ENCODE measurements at places on chromosomes 6 and 20.

- no peak for DNase-seq
Observed at GRCh38 chr6:110597761-110598160, 121.3 kb upstream of the SLC22A16 start.

GRCh38 chr6:92779746-92780145 lies 639.6 kb downstream of the EPHA7 start:
- no peak for DNase-seq

DNA sequence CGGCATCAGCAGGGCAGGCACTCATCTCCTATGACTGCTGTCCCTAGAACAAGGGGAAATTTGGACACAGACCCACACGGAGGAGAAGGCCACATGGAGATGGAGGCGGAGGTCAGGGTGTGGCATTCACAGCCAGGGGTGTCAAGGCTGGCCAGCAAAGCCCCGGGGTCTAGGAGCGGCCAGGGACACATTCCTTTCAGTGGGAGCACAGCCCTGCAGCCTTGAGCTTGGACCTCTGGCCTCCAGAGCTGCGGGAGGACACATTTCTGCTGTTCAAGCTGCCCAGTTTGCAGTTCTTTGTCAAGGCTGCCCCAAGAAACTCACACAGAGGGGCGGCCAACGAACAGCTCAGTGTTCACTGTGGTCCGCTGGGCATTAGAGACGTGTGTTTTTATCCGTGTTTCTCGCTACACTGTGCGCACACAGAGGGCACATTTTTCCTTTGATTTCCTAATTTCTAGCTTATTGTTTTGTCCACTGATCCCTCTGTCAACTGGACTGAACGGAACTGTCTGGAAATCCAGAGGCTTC lies 93.4 kb upstream of the MPC1 start:
- no peak for DNase-seq

DNA sequence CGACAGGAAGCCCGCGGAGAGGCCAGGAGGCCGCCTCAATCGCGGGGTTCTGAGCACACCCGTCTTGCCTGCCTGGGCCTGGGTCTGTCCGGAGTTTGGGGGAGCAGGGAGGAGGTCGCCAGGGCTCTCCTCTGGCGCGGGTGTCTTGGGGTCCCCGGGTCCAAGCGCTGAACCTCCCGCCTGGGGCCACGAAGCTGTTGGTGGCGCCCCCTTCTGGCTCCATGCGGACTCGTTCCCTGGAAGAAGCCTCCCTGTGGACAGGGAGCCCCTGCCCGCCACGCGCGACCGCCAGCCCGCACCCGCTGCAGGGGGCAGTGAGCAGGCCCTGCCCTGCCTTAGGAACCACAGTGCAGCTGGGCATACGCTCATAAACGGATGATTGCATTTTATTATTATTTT lies 44.7 kb downstream of the MCUR1 start:
- DNase-seq = no peak

DNA sequence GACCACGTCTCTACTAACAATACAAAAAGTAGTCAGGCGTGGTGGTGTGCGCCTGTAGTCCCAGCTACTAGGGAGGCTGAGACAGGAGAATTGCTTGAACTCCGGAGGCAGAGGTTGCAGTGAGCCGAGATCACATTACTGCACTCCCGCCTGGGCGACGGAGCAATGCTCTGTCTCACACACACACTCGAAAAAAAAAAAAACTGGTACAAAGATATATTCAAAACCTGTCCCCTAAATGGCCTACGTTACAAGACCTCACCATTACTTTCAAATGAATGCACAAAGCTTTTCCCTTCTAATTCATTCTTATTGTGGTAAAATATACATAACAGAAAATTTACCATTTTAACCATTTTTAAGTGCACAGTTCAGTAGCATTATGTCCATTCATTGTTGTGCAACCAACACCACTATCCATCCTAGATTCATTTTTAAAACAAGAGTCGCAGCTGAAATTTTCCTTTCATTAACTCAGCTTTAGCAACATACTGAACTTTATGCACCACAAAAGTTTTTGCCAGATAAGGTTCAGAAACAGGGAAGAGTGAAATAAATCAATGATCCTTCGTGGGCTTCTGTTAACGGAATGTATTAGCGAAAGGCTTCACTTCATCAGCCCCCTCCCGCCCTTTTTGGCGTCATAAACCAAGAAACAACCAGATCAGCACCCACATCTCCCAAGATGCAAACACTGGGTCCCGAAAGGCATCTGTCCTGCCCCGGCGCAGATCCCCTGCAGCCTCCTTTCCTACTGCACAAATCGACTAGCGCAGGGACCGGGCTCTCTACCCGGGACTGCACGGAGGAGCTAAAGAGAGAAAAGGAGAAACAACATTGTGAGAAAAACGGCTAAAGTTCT lies 825 bp upstream of the FAM135A start:
- no peak for DNase-seq

GRCh38 chr6:147227770-147228320 lies 23.6 kb downstream of the STXBP5 start:
- no peak for DNase-seq

DNA sequence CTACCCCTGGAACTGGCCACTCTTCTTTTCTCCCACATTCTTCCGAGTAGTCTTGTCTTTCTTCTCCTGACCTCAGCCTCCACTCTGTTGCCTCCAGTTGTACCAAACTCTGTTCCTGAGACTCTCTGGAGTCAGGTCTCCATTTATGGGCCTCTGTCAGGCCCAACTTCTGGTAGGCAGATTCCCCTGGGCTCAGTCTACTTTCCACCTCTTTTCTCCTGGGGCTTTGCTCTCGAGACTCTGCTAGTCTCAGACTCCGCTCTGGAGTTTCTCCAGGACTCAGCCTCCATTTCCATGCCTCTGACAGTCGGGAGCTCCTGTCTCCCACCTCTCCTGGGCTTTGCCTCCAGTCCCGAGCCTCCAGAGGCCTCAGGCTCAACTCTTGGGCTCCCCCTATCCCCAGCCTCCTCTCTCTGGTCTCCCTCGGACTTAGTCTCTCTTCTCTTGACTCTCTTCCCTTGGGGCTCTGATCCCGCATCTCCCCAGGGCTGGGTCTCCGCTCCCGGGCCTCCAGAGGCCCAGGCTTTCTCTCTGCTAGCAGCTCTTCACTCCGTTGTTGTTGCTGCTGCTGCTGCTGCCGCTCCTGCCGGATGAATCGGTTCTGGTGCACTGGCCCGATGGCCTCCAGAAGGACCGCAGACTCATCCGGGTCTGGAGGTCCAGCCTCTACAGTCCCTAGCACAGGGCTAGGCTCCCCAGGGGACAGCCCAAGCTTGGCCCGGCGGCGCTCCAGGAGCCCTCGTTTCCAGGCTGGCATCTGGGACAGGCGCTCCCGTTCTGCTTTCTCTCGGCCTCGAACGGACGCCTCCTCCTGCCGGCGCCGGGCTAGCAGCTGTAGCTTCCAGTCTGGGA lies 1.1 kb downstream of the PPP1R18 start:
- peak; percentile 55 for DNase-seq

GRCh38 chr6:141048451-141048850 lies 1084.3 kb upstream of the GJE1 start:
- no peak for DNase-seq

DNA sequence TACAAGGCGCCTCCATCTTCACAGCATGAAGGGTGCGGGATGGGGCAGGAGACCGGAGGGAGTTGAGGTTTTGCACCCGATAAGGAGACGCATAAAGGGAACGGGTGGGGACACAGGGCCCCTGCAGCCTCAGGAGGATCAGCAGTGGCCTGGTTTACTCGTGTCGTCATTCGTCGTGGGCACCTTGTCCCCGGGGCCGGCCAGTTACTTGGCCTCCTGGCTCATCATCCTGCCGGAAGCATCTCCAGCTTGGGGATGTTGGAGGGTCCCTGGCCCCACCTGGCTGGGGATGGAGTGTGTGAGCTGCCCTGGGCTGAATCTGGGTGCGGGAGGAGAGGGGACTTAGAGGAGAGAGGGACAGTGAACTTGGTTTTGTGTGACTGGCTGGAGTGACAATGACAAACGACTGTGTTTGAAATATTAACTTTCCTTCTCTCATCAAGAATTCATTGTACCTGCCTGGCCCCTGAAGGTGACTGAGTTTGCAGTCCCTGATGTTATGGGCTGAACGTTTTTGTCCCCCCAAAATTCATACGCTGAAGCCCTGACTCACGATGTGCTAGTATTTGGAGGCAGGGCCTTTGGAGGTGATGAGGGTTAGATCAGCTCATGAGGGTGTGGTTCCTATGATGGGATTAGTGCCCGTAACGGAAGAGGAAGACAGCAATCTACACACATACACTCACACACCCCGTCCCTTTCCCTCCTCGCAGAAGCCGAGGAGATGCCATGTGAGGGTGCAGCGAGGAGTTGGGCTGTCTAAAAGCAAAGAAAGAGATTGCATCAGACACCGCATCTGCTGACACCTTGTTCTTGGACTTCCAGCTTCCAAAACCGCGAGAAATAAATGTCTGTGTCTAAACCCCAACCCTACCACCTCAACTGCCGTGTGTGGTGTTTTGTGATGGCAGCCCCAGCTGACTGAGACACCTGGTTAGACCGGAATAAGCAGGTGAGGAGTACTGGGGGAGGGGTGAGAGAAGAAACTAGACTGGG lies 65.0 kb upstream of the MAP3K4 start:
- DNase-seq = no peak

- no peak for DNase-seq
Observed at GRCh38 chr6:81376745-81377144, 375.7 kb downstream of the TENT5A start.

GRCh38 chr6:8860671-8861070 lies 425.3 kb upstream of the SLC35B3 start:
- no peak for DNase-seq

- no peak for DNase-seq
Observed at GRCh38 chr6:46963039-46963438, 41.3 kb upstream of the ADGRF5 start.

DNA sequence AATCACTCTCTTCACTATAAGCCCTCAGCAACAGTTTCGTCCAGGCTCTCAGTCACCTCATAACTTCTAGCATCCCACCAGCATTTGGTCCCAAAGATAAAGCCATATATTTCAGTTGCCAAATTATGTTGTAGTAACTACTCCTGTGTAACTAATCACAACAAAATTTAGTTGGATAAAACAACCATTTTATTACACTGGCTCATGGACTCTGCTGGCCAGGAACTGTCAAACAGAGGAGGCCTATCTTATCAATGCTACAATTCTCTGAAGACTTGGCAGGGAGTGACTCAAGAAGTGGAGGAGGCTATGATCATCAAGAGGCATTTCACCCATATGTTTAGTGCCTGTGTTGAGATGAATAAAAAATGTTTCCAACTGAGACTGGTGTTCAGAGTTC lies 1082.3 kb upstream of the GJE1 start:
- no peak for DNase-seq

GRCh38 chr6:117603821-117604220 lies 1.5 kb upstream of the GOPC start:
- no peak for DNase-seq

DNA sequence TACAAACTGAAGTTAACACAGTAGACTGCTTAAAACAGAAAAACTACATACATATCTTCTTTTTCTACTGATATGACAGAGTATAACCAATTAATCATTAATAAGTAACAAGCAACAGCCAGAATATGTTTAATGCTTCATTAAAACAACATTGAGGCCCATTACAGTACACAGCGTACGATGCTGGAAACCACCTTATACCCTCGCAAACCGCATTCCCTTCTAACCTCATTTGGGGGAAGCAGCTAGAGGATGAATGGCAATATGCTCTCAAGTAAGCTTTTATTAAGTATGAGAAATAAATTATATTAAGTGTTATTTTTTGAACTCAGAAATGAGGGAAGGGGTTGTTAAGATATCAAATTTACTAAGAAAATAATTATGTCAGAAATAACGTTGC lies 142.4 kb downstream of the GMDS start:
- DNase-seq = no peak

GRCh38 chr6:7906741-7907140 lies 3.8 kb downstream of the TXNDC5 start:
- no peak for DNase-seq

DNA sequence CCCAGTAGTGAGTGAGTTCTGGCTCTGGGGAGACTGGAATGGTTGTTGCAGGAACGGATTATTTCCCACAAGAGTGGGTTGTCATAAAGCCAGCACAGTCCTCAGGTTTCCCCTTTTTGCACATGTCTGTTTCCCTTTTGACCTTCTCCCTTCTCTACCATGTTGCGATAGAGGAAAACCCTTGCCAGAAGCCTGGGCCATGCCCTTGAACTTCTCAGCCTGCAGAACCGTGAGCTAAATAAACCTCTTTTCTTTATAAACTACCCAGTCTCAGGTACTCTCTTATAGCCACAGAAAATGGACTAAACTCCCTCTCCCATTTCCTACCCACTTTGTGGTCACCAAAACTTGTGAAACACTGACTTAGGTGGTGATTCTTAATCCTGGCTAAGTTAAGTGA lies 7.2 kb upstream of the PPP1R16B start:
- peak; percentile 19 for DNase-seq

DNA sequence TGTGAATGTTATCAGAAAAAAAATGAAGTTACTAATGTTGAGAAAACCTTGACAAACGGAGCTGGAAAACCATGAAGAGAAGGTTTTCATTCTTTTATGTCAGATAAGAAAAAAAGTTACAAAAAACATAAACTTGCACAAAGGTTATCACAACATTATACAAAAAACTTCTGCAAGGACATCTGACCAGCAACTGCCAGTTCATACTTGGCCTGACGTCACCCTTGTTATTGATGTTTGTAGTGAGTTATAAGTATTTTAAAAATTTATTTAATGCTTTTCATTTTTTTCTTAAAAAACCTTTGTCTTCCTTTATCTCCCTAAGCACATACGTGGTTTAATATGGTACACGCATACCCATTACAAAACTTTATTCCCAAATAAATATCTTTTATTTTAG lies 16.3 kb downstream of the GSTA3 start:
- DNase-seq = no peak

All from suppressor macrophage (primary cell).